Endothelial cell of umbilical vein (primary cell): ENCODE measurements at places on chromosomes 16 and 17.
A peak's percentile ranks its signal among the peaks of the same experiment; 100 is the strongest.

- DNase-seq: no peak
Measured at GRCh38 chr17:17564896-17565295, 26.6 kb downstream of the PEMT start.

DNA sequence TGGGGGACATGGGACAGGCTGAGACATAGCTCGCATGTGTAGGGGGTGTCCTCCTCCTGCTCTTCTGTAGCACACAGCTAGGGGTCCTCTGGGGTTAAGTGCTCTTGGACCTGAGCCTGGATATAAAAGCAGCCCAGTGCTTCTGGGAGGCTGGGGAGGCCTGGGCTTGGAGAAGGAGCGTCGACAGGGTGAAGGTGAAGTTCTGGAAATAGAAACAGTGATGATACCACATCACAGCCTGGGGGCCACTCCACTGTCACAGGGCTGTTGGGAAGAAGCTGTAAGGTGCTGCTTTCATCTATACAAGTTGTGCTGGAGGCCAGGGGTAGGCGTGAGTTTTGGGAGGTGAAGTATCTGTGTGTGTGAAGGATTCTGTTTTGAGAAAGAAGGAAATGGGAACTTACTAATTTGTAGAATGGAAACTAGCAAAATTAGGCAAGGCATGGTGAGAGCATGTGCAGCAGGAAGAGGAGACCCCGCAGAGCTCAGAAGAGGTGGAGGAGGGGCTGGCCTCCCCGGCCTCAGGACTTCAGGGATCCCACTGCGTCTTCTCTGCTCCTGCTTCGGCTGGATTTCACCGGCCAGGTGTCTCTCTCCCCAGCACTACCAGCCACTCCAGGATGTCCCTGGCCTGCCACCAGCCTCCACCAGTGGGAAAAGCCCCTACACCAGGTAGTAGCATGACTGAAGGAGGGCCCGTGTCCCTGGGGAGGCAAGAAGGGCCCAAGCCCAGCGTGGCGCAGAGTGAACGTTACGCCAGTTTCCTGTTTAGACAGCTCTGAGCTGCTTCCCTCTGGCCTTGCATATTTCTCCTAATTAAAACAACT lies 19.4 kb downstream of the PLCG2 start:
- DNase-seq: no peak

DNA sequence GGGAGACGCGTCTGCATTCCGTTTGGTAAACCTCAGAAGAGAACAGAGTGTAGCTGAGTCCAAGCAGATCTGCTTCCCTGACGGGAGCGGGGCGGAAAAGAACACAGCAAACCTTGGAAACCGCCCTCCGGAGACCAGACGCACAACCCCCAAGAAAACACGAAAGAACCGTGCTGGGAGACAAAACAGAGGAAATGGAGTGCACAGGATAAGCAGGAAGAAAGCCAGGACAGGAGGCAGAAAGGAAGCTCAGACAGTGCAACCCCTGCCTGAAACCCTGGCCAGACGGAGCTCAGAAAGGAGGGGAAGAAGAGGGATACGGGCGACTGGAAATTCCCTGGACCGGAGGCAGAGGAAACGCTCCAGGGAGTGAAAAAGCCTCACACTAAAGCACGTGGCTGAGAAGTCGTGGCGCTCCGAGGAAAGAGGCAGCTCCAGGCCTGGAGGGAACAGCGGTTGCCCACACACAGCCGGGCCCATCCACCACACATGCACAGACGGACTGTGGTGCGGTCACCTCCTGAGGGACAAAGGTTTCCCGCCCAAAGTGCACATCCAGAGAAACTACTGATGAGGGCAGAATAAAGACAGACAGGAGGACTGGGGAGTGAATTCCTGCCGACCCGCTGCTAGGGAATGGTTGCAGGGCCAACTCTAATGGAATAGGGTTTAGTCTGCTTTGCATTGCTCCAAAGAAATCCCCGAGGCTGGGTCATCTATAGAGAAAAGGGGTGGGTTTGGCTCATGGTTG lies 10.2 kb downstream of the DPEP1 start:
- DNase-seq: peak; percentile 82

GRCh38 chr17:73278049-73278464 lies 16.4 kb upstream of the CPSF4L start:
- no peak for DNase-seq

- DNase-seq: no peak
Measured at GRCh38 chr16:86424985-86425384, 85.3 kb upstream of the FOXF1 start.

DNA sequence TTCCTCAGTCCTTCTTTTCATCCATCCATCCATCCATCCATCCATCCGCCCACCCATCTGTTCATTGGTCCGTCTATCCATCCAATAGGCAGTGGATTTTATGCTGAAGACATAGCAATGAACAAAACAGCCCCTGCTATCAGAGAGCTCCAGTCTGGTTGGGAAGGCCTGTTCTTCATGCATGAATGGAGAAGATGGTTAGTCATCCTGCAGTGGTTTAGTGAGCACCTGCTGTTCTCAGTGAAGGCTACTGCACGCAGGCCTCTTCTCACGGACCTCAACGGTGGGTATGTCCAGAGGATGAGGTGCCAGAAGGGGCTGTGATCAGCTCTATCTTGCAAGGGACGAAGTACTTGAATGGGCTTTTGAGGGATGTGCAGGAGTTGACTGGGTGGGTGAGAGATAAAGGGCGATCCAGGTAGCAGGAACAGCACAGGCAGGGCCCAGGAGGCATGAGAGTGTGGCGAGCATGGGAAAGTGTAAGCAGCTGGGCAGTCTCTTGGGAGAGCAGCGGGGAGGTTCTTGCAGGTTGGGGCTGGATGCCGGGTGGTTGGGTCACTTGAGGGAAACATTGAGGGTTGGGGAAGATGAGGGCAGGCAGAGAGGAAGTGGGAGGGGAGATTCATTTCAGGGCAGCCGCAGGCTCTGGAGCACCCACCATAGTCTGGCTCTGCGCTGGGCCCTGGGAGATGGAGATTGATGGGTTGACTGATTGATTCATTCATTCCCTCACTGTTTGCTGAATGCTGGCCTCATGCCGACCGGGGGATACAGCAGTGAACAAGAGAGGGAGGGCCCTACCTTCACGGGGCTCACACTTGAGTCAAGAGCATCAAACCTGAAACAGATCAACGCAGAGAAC lies 115.0 kb upstream of the CIBAR2 start:
- no peak for DNase-seq

GRCh38 chr17:39791111-39791992 lies 53.6 kb downstream of the GRB7 start:
- DNase-seq: no peak

DNA sequence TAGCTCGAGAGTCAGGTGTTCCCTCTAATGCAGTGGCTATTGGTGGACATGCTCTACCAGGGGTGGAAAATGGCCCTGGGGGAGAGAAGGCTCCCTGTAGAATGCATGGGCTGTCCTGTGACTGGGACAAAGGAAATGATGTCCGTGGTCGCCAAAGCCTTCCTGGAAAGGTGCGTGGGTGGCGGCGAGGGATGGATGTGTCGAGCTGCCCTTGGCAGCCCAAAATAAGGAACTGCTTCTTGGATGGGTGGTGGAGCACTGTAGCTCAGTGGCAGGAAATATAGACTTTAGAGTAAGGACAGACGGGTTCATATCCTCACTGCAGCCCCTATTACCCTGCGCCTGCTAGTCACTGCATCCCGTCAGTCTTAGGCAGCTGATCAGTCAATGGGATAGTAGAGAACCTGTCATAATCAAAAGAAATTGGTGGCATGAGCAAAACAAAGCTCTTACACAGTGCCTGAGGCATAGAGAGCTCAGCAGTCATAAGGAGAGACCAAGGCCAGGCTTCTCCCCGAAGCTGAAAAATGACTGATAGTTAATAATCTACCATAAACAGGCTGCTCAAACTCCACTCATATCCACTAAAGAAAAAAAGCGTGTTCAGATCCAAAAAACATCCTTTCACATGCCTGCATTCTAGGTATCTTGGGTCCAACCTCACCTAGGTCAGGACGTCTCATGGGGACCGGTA lies 123.5 kb upstream of the PLCG2 start:
- no peak for DNase-seq

DNA sequence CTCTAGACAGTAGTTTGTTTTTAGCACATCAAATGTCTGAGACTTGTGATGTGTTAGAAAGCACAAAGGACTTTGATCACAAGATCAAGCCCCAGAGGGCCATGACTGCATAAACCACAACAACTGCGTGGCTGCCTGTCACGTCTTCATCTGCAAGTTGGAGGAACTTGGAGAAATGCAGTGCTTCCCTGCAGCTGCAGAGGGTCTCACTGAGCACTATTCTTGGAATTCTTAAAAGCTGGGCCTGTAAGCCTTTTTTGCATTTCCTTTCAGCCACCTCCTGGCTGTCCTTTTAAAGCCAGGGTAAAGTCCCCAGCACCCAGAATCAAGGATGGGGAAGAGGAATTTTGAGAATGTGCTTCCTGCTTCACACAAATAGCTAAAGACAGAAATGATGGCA lies 431.3 kb downstream of the MAF start:
- DNase-seq: no peak

- no peak for DNase-seq
Measured at GRCh38 chr17:76476736-76477135, 9.3 kb downstream of the AANAT start.

- DNase-seq: no peak
Measured at GRCh38 chr17:15085890-15086677, 179.0 kb downstream of the PMP22 start.

GRCh38 chr16:1044460-1045309 lies 27.9 kb upstream of the SSTR5 start:
- no peak for DNase-seq

- no peak for DNase-seq
Measured at GRCh38 chr16:1631931-1632637, 19.9 kb downstream of the CRAMP1 start.

- DNase-seq: peak; percentile 95
Measured at GRCh38 chr17:59753522-59754467, 46.3 kb downstream of the VMP1 start.

DNA sequence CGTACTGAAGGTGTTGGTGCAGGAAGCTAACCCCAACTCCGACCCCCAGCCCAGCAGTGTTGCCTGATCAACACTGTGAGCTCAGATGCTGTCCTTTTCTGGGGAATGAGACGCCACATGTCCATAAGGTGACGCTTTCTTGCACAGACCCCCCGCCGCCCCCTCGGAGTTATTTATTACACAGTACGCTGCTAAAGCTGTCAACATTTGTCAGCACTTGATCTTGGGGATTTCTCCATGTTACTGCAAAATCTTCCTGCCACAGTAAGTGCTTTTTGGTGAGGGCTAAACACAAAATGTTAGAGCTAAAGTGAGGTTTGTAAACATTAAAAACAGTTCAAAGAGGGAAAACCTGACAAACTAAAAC lies 15.9 kb downstream of the CMTM3 start:
- no peak for DNase-seq

- DNase-seq: peak; percentile 51
Measured at GRCh38 chr17:35947156-35947585, 3.7 kb upstream of the LYZL6 start.

- no peak for DNase-seq
Measured at GRCh38 chr16:89455178-89455577, 35.2 kb downstream of the ANKRD11 start.
